Pancreas (tissue), 10 donors: ENCODE measurements at places on chromosomes 13 and 19. TPM values are rescaled to one million over a fixed set of nuclear protein-coding genes. Genes with fewer than 3 reads are reported as not detected.

- H3K4me3 ChIP-seq: no peak overlapping the region
- no peak overlapping the region for H3K27ac ChIP-seq
- no peaks in the 10 kb centered on the region for H3K4me1 ChIP-seq
- no peaks in the 10 kb centered on the region for H3K36me3 ChIP-seq
- no peak for DNase-seq
- H3K27me3 ChIP-seq: no peaks in the 10 kb centered on the region
Observed at GRCh38 chr13:62296812-62297211, 881.2 kb upstream of the PCDH20 start.

- H3K27me3 ChIP-seq: no peaks in the 10 kb centered on the region
- peak overlapping the region; percentile 14 for H3K4me3 ChIP-seq
- H3K36me3 ChIP-seq: no peaks in the 10 kb centered on the region
- peak overlapping the region; percentile 27 for H3K27ac ChIP-seq
Observed at GRCh38 chr13:59483501-59484145, 680.1 kb downstream of the DIAPH3 start.

DNA sequence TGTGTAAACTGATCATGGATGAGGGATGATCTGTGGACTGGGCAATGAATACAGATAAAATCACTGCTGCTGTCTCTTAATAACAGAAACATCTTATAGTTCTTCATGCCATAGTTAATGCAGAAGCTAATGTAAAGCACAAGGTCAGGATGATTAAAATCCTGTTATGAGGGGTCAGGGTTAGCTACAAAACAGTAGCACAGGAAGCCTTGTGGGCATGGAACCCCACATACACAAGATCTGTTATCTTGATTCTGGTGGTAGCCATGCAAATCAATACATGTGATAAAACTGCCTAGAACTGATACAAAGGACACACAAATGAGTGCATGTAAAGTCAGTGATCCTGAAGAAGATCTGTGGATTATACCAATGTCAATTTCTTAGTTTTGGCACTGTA, 96.4 kb downstream of the KLF12 start:
- H3K36me3 ChIP-seq: no peaks in the 10 kb centered on the region
- no peak for DNase-seq
- no peak overlapping the region for H3K27ac ChIP-seq
- H3K4me3 ChIP-seq: no peak overlapping the region

DNA sequence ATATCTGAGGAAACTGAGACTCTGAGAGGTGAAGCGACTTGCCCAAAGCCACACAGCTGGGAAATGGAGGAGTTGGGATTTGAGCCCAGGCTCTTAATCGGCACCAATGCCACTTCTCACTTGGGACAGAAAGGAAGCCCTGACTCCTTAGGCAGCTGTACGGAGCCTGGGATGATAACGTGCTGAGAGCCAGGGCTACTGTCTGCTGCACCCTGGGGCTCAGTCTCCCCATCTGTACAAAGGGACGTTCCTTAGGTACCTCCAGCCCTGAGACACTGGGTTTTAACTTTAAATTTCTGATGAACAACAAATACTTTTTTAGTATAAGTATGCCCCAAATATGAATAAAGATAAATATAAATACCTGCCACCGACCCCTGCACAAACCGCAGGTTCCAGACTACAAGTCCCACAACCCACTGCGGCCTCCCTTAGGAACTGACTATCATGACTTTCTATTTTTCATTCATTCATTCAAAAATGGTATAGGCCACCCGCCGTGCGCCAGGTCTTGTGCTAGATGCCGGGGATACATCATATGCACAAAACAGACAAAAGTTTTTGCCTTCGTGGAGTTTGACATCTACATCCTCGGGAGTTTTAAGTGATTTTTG, 776 bp upstream of the NCLN start:
- no peaks in the 10 kb centered on the region for H3K4me1 ChIP-seq
- H3K27me3 ChIP-seq: no peaks in the 10 kb centered on the region
- H3K36me3 ChIP-seq: no peaks in the 10 kb centered on the region
- no peak overlapping the region for H3K27ac ChIP-seq
- peak overlapping the region; percentile 98 for H3K4me3 ChIP-seq
- peak; percentile 76 for DNase-seq

- DNase-seq: no peak
- H3K4me3 ChIP-seq: no peak overlapping the region
- H3K27me3 ChIP-seq: no peaks in the 10 kb centered on the region
- no peaks in the 10 kb centered on the region for H3K36me3 ChIP-seq
- no peak overlapping the region for H3K27ac ChIP-seq
- no peaks in the 10 kb centered on the region for H3K4me1 ChIP-seq
Observed at GRCh38 chr19:12990853-12991252, 4.4 kb upstream of the NFIX start.

DNA sequence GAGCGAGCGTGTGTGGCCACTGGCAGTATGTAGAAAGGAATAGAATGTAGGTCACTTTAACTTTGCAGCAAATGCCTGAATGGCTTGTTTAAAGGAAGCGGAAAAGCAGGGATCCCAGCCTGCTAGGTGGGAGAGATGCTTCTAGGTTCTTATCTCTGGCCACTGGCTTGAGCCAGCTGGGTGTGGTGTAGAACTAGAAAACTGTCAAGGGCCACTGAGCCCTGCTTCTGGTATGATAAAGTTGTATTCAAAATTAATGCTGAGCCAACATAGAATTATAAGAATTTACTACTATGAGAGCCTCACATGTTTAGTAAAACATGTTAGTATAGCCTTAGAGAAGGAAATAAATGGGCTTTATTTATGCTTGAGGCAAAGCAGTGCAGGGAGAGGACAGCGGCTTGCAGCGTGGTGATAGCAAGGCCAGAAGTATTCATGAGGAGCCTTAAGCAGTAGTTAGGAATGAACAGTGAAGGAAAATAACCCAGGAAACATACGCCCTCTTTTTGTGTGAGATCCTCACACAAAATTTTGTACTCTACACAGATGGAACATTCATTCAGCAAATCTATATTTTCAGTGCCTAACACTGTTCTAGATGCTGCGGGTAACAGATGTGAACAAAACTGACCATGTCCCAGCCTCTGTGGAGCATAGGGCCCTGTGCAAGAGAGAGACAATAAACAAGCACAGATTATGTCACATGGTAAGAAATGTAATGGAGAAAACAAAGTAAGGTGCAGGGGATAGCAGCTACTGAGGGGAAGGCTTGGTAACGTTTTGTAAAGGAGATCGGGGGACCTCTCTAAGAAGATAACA, 863.2 kb downstream of the DIAPH3 start:
- H3K4me3 ChIP-seq: no peak overlapping the region
- H3K4me1 ChIP-seq: peaks cover 8% of the 10 kb centered on the region
- DNase-seq: no peak
- H3K27me3 ChIP-seq: no peaks in the 10 kb centered on the region
- no peaks in the 10 kb centered on the region for H3K36me3 ChIP-seq
- no peak overlapping the region for H3K27ac ChIP-seq

DNA sequence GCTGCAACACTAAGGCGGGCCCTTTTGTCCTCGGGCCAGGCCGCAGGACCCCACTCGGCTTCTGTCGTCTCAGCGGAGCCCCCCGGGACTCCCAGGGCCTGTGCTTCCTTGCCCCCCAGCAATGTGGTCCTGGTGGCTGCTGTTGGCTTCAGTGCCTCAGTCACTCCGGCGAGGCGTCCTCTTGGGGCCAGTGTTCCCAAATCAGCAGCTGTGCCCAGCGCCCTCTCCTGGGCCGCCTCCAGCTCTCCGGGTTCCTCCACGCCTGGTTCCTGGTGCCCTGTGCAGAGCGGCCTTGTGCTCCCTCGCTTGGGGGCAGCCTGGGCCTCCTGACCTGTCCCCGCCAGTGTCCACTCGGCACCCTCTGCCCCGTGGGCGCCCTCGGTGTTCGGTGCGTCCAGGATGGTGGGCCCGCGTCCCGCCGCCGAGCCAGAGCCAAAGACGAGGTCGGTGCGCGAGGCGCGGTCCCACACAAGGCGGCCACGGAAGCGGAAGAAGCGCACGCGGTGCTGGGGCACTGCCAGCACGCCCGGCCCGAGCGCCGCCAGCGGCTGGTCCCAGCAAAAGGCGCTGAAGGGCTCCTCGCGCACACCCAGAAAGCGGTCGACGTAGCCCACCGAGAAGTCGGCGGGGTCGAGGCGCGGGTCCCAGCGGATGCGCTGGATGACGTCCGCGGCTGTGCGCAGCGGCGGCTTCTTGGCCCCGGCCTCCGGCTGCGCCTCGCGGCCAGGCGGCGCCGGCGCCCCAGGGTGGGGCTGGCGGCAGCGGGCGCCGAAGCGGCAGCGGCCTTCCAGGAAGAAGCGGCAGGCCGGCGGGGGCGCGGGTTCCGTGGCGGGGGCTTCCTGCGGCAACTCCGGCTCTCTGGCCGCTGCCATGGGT, 685 bp downstream of the LENG9 start:
- peaks cover 53% of the 10 kb centered on the region for H3K4me1 ChIP-seq
- peak overlapping the region; percentile 99 for H3K27ac ChIP-seq
- H3K27me3 ChIP-seq: no peaks in the 10 kb centered on the region
- DNase-seq: peak; percentile 93

GRCh38 chr19:39342647-39343305, 555 bp downstream of the SAMD4B start:
- H3K4me1 ChIP-seq: peaks cover 12% of the 10 kb centered on the region
- no peak overlapping the region for H3K27ac ChIP-seq
- peak overlapping the region; percentile 89 for H3K4me3 ChIP-seq
- H3K27me3 ChIP-seq: no peaks in the 10 kb centered on the region

The HSPB6 gene
- 42.2 TPM for polyA plus RNA-seq

The CBY2 gene
- not detected for polyA plus RNA-seq

The NLRP11 gene
- 0.04 TPM for polyA plus RNA-seq

The UPF3A gene
- polyA plus RNA-seq: 73.8 TPM

The PSG6 gene
- not detected for polyA plus RNA-seq

The PDCD2L gene
- polyA plus RNA-seq: 11.2 TPM
